Neural progenitor cell (in vitro differentiated cells): ENCODE measurements at places on chromosomes 16 and 17. TPM values are rescaled to one million over a fixed set of nuclear protein-coding genes. Genes with fewer than 3 reads are reported as not detected.

DNA sequence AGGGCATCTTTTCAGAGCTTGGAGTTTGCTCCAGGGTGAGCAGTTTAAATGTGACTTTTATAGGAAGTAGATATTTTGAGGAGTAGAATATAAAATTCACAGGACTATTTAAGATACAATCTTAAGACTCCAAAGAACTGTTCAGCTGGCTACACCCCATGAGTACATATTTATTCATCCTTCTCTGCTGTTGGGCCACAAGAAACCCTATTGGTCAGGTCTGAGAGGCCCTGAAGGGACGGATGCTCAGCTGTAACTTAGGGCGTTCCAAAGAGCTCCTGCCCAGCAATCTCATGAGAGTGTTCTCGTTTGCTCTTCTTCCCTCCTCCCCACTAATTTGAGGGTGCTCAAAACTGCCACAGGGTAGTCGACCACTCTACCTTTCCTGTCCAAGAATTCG is 7.3 kb downstream of the ST6GALNAC2 start:
- DNase-seq: no peak

OTOP2 gene
- total RNA-seq: not detected in 2 replicates

GRCh38 chr16:20383106-20384029 is 21.2 kb downstream of the PDILT start:
- peak; percentile 86 for DNase-seq

DNA sequence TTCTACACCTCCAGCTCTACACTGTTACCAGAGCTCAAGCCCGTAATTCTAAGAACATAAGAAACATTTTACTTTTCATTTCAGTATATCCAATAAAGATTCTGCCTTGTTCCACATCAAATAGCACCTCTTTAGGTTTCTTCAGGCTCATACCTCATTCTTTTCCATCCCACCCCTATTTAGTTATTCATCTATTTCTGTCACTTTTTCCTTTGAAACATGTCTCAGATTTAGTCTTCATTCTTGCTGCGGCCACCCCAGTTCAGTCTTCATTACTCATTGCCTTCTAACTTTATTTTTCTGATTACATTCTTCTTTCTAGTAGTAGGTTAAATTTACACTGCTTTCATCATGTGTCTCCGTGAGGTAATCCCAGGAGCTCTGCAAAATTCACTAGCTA is 33.5 kb downstream of the PPM1E start:
- no peak for DNase-seq

ENPP7 gene
- total RNA-seq: not detected in 2 replicates

DHX38 gene
- 31.6 and 53.2 TPM in 2 replicates for total RNA-seq

DNA sequence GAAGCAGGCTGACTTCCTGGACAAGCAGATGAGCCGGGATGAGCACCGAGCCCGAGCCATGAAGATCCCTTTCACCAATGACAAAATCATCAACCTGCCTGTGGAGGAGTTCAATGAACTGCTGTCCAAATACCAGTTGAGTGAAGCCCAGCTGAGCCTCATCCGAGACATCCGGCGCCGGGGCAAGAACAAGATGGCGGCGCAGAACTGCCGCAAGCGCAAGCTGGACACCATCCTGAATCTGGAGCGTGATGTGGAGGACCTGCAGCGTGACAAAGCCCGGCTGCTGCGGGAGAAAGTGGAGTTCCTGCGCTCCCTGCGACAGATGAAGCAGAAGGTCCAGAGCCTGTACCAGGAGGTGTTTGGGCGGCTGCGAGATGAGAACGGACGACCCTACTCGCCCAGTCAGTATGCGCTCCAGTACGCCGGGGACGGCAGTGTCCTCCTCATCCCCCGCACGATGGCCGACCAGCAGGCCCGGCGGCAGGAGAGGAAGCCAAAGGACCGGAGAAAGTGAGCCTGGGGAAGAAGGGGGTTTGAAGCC is 11.0 kb downstream of the NFE2L1 start:
- DNase-seq: no peak

GRCh38 chr16:9885467-9885866 is 296.8 kb downstream of the GRIN2A start:
- DNase-seq: peak; percentile 18

DHRS7C gene
- total RNA-seq: not detected in 2 replicates

GRCh38 chr16:81623365-81624102 is 155.6 kb upstream of the PLCG2 start:
- peak; percentile 73 for DNase-seq
